A375 (cell line): ENCODE measurements at places on chromosomes 12 and 14. TPM values are rescaled to one million over a fixed set of nuclear protein-coding genes. Genes with fewer than 3 reads are reported as not detected.

Gene NKX2-1
- 0.11 and 0.61 TPM in 2 replicates for total RNA-seq

Gene NELL2
- total RNA-seq = 2.5 and 4.5 TPM in 2 replicates

Gene LAG3
- 0.64 and 1.4 TPM in 2 replicates for total RNA-seq

Gene HPD
- 0.21 TPM in 1 of 2 replicates, not detected in the other for total RNA-seq

Gene BBOF1
- total RNA-seq = 1.6 and 2.2 TPM in 2 replicates

Gene KLRC4
- not detected in 2 replicates for total RNA-seq

Gene HVCN1
- total RNA-seq = 0.11 and 0.30 TPM in 2 replicates

Gene FAM181A
- total RNA-seq = not detected in 2 replicates

Gene REP15
- 1.8 and 2.4 TPM in 2 replicates for total RNA-seq

Gene INHBC
- not detected in 2 replicates for total RNA-seq

Gene HOXC5
- 0.19 and 0.58 TPM in 2 replicates for total RNA-seq

Gene ANKS1B
- total RNA-seq = 0.85 TPM in 1 of 2 replicates, not detected in the other

Gene AQP6
- 0.26 and 0.88 TPM in 2 replicates for total RNA-seq

Gene VPS33A
- total RNA-seq = 20.5 and 22.6 TPM in 2 replicates

Gene MANSC4
- total RNA-seq = not detected in 2 replicates

Gene PKP2
- 7.6 and 9.8 TPM in 2 replicates for total RNA-seq

Gene IL26
- not detected in 2 replicates for total RNA-seq

Gene NID2
- total RNA-seq = 0.53 and 1.1 TPM in 2 replicates
